Daoy (cell line): ENCODE measurements at places on chromosomes 1 and 21. TPM values are rescaled to one million over a fixed set of nuclear protein-coding genes. Genes with fewer than 3 reads are reported as not detected.
A peak's percentile ranks its signal among the peaks of the same experiment; 100 is the strongest.

Gene ST6GALNAC3
- 3.8 and 6.2 TPM in 2 replicates for total RNA-seq

GRCh38 chr1:168567007-168567406 is 9.4 kb upstream of the XCL1 start:
- no peak for DNase-seq

DNA sequence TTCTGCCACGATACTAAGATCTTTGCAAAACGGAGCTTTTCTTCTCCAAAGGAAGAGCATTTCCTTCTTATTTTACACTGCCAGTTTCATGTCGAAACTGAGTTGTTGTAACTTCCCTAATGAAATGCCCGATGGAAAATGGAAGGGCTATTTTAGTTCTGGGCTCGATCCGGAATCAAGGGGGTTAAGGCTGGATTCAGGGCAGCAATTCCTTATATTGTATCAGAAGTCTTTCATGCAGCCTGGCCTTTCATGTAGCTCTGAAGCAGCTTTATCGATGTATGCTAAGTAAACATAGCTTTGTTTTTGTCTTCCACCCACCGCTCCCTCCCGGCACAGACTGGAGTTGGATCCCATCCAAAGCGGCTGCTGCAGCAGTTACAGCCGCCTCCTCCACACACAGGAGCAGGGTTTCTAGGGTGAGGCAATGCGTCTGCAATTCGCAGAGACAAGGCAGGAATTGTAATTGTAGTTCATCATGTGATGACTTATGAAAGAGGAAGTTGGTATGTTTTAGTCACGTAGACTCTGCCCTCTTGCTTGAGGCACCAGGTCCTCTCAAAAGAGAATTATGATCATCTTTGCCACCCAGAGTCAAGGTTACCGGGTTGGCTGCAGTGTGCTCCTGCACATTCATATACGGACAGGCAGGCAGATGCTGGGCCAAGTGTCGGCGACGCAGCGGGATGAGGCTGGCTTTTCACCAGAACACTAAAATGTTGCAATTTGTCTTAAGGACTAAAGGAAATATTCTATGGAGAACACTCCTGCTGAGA is 2.6 kb upstream of the IRF2BP2 start:
- DNase-seq, result peak; percentile 98

DNA sequence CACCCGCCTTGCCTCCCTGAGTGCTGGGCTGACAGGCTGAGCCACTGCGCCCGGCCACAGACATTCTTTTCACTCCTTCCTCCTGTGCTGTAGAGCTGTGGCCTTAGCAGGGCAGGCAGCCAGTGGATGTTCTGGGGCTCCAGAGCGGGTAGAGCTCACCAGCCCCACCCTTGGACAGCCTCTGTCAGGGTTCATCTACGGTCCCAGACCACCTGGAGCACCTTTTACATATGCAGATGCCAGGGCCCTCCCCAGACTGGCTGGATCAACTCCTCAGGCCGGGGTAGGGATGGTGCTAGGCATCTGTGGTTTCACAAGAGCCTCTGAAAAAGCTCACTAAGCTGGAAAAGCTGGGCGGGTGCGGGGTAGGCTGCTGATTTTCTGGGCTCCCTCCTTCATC is 4.6 kb downstream of the ATP13A2 start:
- DNase-seq, result no peak

- peak; percentile 84 for DNase-seq
Measured at GRCh38 chr1:209435654-209436566, 147.6 kb upstream of the CAMK1G start.

Gene NTMT2
- not detected in 2 replicates for total RNA-seq

DNA sequence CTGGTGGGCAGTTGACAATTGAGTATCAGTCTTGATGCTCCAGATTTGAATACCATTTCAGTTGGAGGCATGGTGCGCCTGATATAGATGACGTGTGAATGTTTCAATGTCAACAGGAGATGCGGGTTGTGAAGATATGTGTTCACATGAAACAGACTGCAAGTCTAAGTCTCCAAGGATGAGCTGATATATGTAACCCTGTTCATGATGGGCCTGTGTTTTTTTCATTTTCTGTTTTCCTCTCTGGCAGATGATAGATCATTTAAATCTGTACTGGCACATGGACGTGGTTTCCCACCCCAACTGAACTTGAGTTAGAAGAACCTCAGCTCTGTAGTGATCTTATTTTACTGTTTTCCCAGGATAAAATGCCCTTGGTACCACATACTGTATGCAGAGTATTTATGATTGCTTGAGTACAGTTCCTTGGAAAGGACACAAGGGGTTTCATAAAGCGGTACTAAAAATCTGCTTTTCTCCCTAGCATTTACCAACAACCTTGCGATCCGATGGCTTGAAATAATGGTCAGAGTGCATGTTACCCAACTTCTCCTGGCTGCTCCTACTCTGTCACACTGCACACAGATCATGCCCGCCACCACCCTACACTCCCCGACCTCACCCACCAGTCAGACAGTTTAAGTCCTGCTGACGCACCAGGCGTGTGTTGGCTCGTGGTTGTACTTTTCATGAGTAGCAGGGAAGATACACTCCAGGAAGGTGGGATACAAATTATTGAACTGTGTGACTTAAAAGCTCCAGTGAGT is 131.1 kb downstream of the NFIA start:
- no peak for DNase-seq
